GF-D8 (cell line): ENCODE measurements at places on chromosomes 11 and 22.

- DNase-seq, result no peak
Measured at GRCh38 chr11:132520199-132520598, 1012.1 kb downstream of the OPCML start.

DNA sequence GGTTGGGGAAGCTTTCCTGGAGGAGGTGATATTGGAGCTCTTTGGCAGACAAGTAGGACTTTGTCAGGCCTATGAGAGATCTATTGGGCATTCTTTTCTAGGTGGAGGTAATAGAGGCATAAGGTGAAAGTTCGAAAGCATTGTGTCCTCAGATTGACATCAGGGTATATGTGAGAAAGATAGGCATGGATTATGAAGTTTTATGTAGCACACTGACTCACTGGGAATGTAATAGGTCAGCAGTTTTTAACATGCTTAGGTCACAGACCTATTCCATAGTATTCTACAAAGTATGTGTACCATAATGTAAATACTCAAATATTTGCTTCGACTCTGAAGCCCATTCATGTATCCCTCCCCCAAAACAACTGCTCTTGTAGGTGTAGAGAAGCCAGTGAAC is 11.8 kb downstream of the HIKESHI start:
- no peak for DNase-seq

DNA sequence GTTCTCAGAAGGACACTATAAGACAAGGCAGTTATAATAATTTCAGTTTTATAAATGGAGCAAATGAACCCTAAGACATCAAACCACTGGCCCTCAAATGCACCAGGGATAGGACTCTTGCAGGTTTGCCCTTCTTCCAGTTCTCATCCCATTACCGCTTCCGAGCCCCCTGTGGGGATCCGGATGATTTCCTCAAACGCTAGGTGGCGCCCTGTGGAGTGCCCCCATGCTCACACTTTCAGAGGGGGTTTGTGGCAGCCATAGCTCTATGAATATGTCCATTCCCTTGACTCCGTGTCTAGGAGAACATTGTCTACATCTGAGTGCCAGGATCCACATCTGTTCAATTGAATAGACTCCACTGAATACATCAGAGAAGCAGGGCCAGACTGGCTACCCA is 816.3 kb downstream of the NTM start:
- DNase-seq, result no peak

GRCh38 chr11:78993802-78994430 is 419.3 kb upstream of the NARS2 start:
- DNase-seq, result no peak

DNA sequence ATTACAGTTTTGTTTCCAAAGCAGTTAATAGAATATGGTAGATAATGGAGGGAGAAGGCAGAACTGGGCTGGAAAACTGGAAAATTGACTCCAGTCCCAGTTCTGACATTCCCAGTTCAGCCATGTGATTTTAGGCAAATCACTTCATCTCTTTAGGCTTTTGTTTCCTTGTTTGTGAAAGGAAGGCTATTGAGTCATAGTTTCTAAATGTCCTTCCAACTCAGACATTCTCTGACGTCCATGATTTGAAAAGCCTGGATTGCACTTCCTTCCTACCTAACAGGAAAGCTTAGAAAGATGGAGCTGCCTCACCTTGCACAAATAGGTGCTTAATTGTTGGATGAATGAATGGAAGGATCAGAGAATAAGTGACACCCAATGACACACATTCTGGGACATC is 19.8 kb upstream of the GALNT18 start:
- no peak for DNase-seq

DNA sequence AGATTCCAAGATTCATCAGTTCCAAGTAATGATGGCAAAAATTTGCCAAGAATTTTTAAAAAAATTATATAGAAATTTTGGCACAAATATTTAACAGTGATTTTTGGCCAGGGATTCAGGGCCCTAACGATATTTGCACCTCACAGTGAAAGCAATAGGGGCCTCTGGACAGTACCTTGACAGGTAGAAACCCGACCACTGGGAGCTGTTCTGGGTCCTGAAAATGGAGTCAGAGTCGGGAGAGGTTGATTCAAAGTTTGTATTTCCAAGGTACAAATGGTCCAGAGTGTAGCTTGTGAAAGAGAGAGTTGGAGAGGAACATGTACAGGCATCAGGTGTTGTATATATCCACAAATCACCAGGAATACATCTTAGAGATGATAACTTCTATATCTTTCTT is 41.6 kb downstream of the MRGPRX2 start:
- DNase-seq, result no peak

- DNase-seq, result no peak
Measured at GRCh38 chr22:43550024-43550620, 138.3 kb downstream of the MPPED1 start.

DNA sequence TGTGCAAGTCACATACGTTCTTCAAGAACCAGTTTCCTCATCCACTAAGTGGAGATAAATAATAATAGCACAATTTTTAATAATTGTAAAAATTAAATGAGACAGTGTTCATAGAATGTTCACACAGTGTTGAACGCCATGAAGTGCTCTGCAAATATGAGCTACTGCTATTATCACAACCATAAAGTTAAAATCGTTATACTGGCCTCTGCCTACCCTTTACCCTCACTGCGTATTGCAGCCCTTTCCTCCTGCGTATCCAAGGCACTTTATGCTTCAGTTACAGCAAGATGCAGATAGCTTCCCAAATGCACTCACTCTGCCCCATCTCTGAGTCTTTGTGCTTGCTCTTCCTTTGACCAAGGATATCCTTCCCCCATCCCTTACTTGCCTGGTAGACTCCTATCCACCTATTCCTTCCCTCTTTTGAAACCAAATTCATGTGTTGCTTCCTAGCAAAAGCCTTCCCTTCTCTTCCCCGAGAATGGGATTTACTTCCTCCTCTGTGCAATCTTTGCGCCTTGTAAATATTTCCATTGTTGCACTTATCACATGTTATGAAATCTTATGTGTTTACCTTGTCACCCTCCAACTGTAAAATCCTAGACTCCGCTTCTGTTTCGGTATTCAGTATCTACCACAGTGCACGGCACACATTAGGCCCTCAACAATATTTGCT is 196.9 kb downstream of the ADAMTS15 start:
- DNase-seq, result no peak

DNA sequence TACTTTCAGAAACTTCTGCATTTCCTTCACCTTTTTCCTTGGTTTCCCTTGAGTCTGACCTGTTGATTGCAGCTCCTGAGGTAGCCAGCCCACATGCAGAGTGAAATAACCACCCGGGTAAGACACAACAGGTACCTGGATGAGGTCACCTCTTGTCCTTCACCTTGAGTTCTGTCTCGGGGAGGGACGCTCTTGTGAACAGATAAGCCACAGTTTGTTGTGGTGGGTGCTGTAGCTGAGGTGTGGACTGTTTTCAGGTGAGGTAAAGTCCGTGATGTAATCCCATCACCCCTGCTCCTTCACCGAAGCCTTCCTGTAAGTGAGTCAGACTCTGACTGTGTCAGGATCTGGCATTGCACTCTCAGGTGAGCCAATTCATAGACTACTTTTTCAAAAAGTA is 183.1 kb downstream of the NAV2 start:
- no peak for DNase-seq

GRCh38 chr22:36432592-36433317 is 45.0 kb upstream of the MYH9 start:
- DNase-seq, result peak; percentile 63

- no peak for DNase-seq
Measured at GRCh38 chr11:36105743-36106581, 162.1 kb downstream of the LDLRAD3 start.

GRCh38 chr22:29053048-29053702 is 8.5 kb downstream of the C22orf31 start:
- DNase-seq, result no peak

GRCh38 chr22:48187356-48187755 is 1424.9 kb downstream of the TBC1D22A start:
- DNase-seq, result no peak

GRCh38 chr11:33716243-33716642 is 15.6 kb upstream of the C11orf91 start:
- no peak for DNase-seq

DNA sequence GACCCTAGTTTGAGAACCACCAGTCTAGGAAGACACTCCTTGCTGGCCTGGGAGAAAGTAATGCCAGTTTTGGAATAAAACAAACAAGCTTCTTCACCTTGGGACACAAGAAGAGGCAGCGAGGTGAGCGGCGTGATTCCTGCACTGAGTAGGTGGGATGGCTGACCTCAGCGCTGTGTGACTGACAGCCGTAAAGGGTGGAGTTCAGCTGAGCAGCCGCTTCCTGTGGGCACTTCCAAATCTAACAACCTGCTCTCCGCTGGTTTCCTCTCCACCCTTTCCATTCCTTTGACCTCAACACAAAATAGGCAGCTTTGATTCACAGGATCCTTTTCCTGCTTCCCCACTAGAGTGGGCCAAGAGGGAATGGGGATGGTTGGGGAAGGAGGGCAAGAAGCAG is 45.8 kb downstream of the PC start:
- DNase-seq, result no peak

GRCh38 chr11:116533186-116533825 is 239.5 kb downstream of the BUD13 start:
- no peak for DNase-seq

DNA sequence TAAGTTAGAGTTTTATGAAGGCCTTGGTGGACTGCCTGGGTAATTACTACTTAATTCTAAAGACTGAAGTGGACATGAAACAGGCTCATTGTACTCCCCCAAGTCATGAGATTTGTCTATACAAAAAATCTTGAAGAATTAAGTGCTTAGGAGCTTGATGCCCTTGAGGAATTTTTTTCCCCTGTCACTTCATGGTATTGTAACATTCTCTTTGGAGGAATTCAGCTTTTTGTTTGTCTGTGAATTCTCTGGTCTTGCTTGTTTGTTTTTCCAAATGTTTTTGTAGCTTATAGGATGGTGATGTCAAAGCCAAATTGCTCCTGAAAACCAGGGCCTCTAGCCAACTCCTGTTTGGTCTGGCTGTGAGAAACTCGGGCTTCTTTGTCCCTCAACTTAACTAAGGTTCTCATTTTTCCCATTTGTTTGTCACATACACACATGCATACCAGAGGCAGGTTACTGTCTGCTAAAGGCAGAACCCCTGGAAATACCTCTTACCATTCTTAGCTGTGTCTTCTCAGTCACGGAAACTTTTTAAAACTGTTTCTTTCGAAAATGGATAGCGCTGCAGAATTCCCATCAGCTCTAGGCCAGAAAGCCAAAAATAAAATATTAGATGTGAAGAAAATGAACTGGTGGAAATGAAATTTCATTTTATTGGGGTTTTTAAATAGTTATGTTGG is 66.9 kb downstream of the AMOTL1 start:
- DNase-seq, result no peak

GRCh38 chr11:66956689-66957290 is 1.4 kb downstream of the PC start:
- peak; percentile 20 for DNase-seq

DNA sequence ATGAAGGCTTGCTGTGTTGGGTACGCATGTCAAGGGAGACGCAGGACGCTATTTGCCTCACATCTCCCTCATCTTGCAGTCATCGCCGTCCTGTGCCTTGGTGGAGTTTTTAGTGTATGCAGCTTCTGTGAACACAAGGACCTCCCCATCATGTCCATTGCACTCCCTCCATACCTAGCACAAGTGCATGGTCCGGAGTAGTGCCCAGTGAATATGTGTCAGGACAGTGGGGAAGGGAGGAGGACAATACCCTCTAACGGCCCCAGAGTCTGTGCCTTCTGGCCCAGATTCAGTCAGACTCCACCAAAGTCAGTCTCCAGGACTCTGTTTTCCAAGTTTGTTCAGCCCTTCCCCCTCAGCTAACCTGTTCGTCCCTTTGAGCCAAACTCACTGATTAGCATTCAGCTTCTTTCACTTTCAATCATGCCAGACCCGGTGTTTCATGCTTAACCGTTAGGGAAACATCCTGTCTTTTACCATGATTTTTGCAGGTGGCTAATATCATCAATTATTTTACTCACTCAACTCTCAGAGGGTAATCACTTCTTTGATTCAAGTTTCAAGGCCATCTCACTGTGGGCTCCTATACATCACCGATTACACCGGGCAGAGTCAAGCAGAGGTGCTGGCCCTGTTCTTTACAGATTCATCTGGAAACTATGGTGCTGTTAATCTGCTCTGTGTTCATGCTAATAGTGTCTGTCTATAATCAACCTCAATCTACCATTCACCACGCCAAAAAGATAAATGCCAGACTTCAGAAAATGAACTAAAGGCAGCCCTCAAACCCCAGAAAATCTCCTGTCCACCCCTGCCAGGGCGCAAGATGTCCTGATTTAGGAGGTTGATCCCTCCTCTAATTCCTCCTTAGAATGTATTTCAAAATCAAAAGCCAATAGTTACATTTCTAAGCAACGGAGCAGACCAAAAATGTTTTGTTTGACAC is 156.5 kb downstream of the RRAS2 start:
- DNase-seq, result no peak

GRCh38 chr11:109697140-109697843 is 275.3 kb downstream of the C11orf87 start:
- DNase-seq, result no peak

GRCh38 chr11:75350743-75351540 is 519 bp downstream of the ARRB1 start:
- no peak for DNase-seq

GRCh38 chr11:47373876-47374719 is 4.2 kb downstream of the SPI1 start:
- DNase-seq, result no peak

DNA sequence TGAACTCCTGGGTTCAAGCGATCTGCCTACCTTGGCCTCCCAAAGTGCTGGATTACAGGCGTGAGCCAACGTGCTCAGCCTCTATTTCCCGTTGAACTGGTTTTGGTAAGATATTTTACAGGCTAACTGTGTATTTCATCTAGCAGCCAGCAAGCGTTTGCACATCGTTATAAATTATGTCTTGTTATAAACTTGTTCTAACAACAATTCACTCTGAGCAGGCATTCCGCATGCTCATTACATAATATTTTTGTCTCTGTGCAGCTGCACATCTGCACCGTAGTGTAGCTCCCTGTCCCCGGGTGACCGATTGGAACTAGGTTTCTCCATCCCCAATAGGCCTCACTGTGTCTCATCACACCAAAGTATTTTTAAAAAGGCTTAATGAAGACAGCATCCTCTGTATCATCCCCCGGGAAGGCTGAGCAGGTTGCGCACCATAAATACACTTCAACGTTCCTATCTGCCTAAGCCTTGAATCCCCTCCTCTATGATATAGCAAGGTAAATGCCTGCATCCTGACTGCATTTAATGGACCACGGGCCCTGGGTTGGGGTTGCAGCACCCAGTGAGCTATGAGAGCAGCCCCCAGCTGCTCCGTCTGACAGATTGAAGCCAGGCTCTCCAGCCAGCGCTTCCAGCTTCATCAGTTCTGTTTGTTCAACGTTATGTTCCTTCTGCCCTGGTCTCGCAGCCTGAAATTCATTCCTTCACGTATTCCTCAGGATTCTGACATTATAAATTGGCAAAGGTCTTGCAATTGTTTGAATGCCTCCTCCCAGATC is 47.7 kb downstream of the TST start:
- DNase-seq, result no peak
